ENCODE measurements at places on chromosomes 3 and 15. TPM values are rescaled to one million over a fixed set of nuclear protein-coding genes. Genes with fewer than 3 reads are reported as not detected.

ZKSCAN7 gene
- 2.8 TPM for total RNA-seq

GMPPB gene
- total RNA-seq, result 38.3 TPM

XIRP1 gene
- 160 TPM for total RNA-seq

VEPH1 gene
- total RNA-seq, result 0.42 TPM

WDR93 gene
- total RNA-seq, result not detected

DNA sequence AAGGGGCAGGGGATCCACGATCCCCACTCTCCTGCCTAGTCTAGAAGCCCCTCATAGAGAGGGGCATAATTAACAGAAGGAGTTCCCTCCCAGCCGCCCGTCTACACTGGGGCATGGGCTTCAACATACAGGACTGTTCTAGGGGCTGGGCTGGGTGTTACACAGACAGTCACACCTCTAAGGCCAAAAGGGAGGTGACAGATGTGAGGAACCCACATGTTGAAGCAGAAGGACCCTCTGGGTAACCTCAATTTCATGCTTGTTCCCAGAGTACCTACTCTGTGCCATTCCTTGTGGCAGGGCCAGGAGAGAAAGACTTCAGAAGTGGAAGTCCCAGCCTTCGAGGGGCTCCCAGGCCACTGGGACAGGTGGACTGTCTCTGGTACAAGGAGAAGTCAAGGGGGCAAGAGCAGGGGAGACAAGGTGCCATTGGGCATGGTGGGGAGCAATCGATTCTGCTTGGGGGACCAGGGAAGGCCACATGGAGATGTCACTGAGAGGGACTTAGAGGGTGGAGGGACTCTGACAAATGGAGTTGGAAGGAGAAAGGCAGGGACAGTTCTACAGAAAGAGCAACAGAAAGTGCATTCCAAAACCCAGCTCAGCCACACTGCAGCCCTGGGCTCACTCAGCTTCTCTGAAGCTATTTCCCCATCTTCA is 71.3 kb downstream of the CPN2 start:
- DNase-seq, result peak; percentile 6

DNA sequence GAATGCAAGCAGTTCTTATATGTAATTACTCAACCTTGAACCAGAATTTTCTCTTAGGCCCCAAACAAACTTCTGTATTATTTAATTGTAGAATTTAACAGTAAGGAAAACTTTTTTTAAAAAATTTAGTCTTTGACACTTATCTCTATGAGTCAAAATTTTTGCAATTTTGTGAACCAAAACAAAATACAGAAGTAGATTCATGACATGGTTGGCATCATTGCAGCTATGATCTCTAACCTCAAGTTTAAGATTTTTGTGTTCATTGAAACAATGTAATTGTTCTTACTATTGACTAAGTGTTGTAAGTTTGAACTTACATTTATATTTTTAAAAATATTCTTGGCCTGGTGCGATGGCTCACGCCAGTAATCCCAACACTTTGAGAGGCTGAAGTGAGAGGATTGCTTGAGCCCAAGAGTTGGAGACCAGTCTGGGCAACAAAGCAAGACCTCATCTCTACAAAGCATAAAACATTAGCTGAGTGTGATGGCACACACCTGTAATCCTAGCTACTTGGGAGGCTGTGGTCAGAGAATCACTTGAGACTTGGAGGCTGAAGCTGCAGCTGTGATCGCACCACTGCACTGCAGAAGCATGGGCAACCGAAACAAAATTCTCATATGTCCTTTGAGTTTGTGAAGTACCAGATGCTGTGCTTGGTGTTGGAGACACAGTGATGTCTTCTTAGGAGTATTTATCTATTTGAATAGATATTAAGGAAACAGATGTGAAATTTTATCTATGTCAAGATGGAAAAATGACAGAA is 39.7 kb downstream of the STT3B start:
- DNase-seq, result no peak

GRCh38 chr3:158105710-158106253 is 438 bp downstream of the SHOX2 start:
- DNase-seq, result peak; percentile 33

- DNase-seq, result no peak
These were observed 209.4 kb upstream of the DPH6 start for GRCh38 chr15:35755237-35755802.

GRCh38 chr3:133293397-133294110 is 106.3 kb upstream of the BFSP2 start:
- DNase-seq, result no peak

DNA sequence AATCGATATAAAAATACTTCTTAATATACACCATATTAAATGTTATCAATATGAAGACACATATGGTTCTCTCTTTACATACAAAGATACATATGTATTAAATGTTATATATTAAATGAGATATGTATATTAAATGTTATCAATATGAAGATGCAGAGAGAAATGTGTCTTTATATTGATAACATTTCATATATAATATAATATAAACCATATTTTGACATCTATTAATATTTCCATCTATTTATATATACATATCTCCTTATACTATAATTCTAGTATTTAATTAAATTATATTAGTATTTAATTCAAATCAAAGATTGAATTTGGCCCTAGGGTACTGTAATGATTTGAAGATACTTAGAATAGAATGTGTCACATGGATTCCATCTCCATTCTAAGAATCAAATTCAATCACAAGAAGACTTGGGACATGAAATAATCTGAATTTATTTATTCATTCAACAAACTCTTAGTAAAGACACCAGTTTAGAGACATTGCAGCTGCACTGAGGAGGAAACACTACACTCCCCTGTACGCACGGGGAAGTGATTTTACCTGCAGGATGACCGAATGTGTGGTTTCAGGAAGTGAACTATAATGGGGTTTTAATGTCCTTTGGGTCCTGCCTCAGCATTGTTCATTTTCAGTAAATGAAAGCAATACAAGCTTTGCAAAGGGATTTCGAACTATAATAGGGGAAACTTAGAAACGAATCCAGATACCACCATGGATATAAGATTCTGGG is 365.1 kb downstream of the MECOM start:
- DNase-seq, result no peak

- no peak for DNase-seq
These were observed 14.7 kb upstream of the SECISBP2L start for GRCh38 chr15:49060710-49061495.

- DNase-seq, result no peak
These were observed 222.1 kb downstream of the FHIT start for GRCh38 chr3:61029194-61029593.

DNA sequence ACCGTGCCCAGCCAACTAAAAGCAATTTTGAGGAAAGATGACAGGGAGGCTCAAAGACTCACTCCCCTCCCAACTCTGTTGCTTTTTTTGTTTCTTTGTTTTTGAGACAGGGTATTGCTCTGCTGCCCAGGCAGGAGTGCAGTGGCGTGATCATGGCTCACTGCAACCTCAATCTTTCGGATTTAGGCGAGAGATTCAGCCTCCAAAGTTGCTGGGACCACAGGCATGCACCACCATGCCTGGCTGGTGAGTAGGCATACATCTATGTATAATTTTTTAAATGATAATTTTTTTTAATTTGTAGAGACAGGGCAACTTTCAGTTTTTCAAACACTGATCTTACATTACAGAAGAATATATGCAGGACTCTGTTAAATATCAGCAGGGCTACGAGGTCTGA is 15.8 kb upstream of the THUMPD3 start:
- no peak for DNase-seq

DNA sequence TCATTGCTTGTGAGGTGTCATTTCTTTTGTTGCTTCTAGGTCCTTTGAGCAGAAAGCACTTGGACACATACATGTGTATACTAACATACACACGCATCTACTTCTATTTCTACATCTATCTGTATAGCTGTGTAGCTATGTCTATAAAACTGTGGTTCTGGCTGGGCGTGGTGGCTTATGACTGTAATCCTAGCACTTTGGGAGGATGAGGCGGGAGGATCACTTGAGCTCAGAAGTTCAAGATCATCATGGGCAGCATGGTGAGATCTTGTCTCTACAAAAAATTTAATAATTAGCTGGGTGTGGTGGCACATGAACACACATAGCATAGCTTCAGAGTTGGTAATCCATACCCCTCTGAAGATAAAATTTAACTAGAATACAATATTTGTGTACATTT is 65.0 kb upstream of the MAGI1 start:
- no peak for DNase-seq

DNA sequence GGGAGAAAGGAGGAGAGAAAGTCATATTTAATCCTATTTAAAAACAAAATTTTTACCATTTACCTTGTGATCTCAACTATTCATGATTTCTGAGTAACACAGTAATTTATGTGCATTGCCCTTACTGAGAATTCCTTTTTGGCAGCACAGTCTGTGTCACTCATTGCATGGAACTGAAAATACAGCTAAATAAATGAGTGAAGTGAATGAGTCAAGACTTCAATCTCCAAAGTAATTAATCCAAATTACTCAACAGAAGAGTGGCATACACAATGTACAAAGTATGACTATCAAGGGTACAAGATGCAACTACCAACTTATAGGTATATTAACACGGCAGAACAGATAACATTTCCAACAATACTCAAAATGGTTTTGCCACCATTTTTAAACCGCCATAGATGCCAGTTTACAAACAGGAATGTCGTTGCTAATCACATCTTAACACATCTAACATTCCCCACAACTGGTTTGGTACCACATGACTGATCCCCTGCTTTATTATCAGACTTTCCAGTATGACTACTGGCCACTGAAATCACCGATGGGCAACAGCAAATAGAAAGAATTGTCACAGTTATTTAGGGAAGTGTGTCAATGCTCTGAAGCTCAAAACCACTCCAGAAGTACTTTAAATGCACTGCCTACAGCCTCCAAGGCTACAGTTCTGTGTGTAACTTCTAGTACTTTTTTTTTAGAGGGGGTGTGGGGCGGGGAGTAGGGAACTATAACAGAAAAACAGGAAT is 410.4 kb downstream of the SHQ1 start:
- DNase-seq, result no peak

DNA sequence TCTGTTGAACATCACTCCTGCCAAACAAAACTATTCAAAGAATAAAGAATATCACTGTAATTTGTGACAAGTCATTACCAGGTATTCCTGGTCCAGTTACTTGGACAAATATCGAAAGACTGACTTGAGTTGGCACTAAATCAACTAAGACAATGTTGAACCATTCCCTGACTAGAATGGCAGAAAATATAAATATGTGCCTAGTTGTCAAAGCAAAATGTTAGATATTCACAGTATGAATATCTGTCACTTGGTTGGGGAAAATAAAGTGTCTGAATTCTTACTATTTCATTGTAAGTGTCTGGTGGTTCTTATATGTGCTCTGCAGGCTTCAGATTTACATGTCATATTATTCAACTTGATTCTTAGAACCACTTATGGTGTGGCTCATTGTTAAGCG is 470.2 kb downstream of the NAALADL2 start:
- no peak for DNase-seq

DNA sequence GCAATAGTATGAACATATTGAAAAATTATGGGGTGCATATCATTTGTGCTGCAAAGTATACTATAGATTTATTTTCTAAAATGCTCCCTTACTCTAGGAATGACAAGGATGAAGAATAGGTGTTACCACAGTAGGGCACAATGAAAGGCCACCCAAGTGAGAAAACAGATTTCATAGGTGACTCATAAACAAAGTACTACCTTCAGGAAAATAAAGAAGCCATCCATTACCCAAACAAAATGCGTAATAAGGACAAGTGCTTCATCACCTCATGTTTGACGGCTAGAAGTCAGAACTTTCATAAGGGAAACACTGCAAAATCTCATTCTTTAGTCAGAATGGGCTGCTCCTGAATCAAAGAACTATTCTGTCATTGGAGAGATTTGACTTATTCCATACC is 116.6 kb downstream of the MFSD1 start:
- DNase-seq, result no peak

DNA sequence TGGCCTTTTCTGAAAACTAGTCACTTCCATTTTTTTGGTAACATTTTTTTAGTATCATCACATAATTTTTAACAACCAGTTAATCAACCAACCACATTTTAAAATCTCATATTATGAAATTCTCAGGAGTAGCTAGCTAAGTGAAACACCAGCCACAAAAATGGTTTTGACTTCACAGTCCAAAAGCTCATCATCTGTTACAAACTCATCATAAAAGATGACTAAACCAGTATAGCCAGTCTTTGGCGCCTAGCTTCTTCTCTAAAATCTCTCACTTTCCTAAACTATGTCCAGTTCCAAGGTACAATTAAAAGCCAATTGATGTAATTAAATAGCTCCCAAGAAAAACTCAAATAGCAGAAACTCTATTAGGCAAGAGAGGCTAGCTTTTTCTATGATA is 88.2 kb upstream of the ZNF385D start:
- no peak for DNase-seq

DNA sequence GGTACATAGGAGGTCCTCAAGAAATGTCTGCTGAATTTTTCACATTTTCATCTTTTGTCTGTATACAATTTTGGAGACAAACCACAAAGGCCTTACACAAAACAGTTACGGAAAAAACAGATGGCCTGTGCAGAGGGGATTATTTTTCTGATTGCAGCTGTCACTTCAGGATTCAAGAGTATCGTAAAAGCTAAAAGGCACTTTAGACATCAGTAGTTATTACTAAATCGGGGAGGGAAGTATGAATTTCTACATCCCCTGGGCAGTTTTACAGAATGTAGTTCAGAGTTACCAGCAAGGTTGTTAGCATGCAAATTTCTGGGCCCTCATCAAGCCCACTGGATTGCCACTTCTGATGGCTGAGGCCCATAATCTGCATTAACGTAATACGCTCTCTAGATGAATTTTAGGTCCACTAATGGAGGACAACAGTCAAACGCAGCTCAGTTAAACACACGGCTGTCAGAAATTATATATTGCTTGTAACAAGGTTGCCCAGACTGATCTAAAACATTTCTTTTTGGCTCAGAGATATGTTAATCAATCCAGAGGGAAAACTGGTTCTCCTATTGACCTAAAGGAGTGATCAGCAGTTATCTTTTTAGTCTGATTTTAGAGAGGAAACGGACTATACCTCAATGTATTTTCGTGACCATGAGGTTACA is 1.1 kb downstream of the RIOX2 start:
- no peak for DNase-seq

DNA sequence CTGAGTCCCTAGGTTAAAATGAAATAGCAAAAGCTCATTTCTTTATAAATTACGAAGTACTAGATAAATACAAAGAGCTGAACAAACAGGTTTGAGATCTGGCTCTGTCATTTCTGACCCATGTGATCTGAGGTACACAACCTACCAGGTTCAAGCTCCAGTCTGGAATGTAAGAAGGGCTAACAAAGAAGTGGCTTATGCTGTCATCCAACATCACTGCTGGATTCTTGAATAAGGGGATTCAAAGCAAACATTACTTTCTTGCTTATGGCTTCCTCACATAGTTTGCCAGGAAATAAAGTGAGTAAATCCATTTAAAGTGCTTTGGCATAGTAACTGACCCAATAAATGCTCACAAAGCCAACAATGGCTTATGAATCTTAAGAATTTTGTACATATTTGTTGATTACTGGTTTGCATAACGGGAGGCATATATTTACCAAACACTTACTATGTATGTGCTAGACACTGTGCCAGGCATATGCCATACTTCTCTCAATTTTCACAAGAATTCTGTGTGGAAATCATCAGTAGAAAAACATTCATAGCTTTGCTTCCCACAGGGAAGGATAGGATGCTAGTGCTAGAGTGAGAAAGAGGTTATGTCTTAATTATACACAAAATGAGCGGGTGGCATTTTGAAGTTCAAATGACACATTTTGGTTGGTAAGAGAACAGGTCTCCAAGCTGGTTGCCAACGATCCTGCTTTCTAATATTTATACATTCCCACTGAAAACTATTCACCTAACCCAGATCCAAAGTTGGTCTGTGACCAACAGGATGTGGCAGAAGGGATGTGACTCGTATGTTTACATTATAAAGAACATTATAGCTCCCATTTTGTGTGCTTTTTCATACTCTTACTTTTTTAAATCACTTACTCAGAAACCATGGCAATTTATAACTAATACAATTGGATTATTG is 38.7 kb upstream of the CSPG5 start:
- DNase-seq, result no peak

Data from left cardiac atrium (tissue), 4 donors.